ENCODE measurements at places on chromosomes 7 and 10.
A peak's percentile ranks its signal among the peaks of the same experiment; 100 is the strongest.

DNA sequence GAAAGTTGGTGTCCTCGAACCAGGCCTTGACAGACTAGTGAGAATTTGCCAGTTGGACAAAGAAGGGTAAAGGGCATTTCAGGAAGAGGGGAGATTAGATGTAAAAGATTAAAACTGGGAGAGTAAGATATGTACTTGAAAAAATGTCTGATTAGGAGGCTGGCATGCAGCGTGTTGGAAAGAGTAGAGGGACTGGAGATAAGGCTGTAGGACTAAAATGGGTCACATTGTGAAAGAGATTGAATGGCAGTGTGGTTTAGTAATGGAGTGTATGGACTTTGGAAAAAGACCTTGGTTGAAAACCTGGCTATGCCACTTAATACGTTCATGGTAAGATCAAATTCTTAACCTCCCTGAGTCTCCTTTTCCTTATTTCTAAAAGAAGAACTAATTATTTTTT is 14.1 kb downstream of the CREM start:
- DNase-seq = no peak

GRCh38 chr10:133131053-133131452 is 29.0 kb upstream of the KNDC1 start:
- no peak for DNase-seq

- no peak for DNase-seq
These were observed 18.0 kb upstream of the INPP5A start for GRCh38 chr10:132519382-132520176.

DNA sequence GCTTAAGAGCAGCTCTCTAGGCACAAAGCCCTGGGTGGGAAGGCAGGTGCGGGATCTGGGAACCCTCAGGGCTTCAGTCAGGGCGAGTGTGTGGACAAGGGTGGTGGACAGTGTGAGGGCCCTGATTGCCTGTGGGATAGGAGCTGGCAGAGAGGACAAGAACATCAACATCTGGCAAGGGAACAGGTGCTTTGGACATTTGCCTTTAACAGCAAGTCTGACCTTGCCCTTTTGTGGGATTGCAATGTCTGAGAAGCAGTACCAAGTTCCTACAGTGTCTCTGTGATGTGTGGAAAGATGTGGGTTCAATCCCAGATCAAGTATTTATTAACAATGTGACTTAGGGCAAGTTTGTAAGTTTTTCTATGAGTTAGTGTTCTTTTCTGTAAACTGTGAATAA is 46.7 kb downstream of the TFAM start:
- no peak for DNase-seq

DNA sequence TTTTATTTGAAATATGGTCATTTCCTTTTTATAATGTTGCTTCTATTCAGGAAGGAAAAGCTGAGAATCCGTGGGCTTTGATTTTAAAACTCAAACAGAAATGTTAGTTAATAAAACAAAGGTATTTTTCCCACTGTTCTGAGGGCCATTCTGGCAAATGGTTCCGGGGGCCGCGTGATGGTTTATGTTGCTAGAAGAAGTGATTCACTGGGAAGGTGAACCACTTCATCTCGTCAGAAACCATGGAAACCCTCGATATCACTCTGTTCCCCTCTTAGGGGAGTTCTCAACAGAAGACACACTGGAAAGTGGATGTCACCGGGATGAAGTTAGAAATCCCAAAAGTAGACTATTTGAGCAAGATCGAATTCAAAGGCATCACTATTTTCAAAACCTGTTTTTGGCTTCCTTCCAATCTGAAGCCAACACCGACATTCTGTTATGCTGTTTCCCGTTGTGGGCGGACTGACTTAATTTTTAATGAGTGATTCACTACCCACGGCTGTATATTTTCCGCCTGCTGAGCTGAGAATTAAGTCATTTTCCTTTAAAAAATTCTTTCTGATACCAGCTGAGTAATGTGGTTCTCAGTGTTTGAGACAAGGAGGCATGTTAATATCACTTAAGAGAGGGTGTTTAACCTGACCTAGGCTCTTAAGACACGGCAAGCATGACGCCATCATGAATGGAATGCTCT is 84.1 kb downstream of the PTPRE start:
- DNase-seq = peak; percentile 36

DNA sequence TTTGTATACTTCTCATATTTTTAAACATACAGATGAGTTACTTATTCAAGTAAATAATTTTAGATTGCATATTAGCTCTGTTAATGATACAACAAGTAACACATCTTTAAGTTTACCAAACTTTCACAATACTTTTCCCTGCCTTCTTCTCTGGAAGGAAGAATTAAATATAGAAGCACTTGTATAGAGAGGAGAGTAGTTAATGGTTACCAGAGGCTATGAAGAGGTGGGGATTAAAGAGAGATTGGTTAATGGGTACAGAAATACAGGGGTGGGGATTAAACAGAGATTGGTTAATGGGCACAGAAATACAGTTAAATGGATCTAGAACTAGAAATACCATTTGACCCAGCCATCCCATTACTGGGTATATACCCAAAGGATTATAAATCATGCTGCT is 20.0 kb upstream of the UCN3 start:
- no peak for DNase-seq

DNA sequence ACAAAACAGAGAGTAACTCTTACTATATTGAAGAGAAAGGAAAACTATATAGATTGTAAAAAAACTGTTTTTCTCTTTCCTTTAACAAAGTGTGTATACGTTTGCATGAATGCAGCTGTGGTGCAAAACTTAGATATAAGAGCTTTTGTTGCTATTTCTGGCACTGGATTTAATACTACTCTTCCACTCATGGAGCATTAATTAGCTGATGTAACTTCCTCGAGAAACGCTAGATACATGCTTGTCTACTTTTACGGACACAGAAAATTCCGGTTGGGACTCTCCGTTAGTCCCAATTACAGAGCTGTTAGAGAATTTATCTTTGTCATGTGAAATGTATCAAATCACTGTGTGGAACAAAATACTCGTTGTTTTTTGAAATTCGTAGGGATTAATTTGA is 135.5 kb downstream of the ZNF22 start:
- DNase-seq = no peak
